GM04504 (cell line): ENCODE measurements at places on chromosomes 5 and 9.

GRCh38 chr9:93464395-93464794 lies 11.0 kb upstream of the FAM120AOS start:
- DNase-seq: no peak

GRCh38 chr9:125239631-125240597 lies 1.2 kb downstream of the HSPA5 start:
- DNase-seq: no peak

DNA sequence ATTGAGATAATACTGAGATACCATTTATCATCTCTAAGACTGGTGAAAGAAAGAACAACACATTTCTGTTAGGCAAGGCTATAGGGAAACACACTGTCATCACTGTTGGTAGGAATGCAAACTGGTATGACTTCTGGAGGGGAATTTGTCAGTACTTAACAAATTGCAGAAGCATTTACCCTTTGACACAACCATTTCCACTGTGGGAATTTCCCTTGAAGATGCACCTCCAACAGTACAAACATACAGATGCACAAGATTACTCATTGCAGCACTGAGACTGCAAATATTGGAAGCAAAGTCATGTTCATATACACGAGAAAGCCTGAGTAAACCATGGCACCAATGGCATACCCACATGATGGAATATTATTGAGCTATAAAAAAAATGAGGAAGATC lies 17.6 kb downstream of the GM2A start:
- DNase-seq: no peak

GRCh38 chr5:175551266-175551665 lies 72.9 kb downstream of the SFXN1 start:
- DNase-seq: no peak

- DNase-seq: no peak
These were observed at the start of gene HAVCR2 for GRCh38 chr5:157108976-157109375. TSS of gene HAVCR2 (minus strand) at chr5:157109044. CDS start at chr5:157108983, 61 bp downstream.

DNA sequence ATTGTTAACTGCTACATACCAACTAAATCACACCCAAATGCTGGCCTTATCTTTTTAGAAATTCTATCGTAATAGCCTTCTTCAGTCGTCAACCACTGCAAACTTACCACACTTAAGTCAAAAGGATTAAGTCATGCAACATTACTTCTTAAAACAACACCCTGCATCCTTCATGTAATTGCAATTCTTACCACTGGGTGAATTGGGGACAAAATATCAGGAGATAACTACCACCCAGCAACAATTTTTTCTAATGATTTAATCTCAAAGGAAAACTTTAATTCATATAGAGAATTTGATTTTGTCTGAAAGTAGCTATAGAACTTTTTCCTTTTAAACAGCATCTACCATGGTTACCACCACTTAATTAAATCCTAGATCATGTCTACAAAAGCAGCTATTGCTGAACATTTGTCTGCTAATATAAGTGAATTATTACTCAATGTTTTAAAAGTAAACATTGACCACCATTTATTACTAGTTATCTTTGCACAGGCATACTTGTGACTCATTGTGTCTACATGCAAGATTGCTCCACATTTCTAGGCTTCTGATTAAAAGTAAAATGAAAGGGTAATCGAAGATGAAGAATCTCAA lies 10.5 kb downstream of the MLLT3 start:
- DNase-seq: no peak

DNA sequence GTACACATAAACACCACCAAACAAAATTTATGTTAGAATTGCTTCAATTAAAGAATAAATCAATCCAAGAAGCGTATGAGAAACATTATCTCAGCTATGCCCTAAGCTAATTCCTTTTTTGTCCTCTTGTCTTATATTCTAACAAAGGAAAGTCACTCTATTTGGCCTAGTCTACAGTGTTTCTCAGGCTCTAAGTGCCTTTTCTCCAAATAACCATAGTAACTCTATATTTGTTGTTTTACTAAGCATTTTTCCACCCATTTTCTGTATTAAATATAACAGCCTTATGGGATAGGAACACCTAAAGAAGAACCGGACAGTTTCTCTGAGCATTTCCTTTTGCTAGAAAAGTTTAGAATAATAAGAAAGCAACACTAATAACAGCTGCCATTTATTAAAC lies 120.1 kb upstream of the MTAP start:
- no peak for DNase-seq

DNA sequence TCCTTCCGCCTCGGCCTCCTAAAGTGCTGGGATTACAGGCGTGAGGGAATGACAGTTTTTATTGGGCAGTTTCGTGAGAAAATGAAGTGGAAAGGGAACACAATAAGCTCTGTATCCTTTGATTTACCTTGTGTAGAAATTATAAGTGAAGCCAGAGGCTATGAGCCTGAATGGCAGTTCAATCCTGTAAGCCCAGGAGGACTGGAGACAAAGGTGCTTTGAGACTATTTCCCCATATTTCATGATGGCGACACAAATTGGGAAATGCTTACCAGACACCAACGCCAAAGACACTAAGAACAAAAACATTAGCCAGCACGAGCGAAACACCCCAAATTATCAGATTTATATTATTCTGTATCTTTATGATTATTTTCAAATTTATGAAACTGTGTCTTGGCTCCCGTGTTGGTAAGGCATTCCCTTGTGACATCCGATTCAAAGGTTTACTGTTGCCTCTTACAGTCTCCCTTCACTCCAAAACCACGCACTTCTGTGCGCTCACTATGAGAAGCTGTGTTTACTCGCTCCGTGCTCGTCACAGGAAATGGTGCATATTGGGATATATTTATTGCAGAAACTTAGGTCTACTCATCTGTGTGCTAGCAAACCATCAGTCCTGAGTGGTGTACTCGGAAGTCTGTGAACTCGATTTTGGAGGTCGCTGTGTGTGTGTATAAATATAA lies 73.9 kb downstream of the SH3PXD2B start:
- no peak for DNase-seq

DNA sequence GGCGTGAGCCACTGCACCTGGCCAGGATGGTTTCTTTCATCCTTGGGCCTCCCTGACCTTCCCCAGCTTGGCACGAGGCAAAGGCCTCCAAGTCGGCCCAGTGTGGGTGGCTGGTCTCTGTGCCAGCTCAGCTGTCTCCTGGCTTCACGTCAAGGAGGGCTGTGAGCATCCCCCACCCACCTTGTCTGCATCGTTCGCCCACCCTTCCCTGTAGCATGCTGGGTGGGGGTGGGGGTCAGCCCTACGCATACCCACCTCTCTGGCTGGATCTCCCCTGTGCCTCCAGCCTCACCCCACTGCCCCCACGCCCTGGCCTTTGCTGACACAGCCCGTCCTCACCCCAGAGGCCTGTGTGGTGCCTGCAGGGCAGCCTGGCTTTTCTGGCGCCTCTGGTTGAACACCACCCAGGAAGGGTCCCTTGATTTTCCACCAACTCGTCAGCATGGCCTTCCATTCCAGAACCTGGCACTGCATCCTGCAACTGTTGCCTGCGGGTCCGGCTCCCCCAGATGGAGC lies 8.8 kb upstream of the WDR5 start:
- no peak for DNase-seq

DNA sequence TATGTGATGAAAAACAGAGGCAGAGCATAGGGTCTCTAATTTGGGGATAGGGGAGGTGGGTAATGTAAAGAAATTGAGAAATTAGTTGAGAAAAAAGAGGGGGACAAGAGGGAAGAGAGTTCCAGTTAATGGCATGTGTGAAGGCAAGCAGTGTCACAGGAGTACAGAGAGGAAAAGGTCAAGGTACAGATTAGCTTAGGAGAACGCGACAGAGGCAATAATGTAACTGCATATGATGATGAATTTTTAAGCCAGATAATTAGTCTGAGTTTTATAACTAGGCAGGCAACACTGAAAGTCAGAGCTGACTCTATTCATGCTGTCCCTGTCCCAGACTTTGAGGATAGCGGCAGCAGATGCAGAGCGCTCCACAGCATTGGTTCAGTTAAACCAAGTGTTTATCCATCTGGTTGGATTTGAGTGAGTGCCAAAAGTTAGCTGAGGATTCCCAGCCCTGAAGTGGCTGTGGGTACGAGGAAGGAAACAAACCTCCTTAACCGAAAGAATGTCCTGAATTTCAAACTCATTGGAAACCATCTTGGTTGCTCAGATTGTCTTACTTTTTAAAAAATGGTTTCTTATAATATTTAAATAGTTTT lies 315.2 kb downstream of the ARHGAP26 start:
- DNase-seq: no peak

- no peak for DNase-seq
These were observed 233.4 kb upstream of the NR4A3 start for GRCh38 chr9:99588299-99588698.

DNA sequence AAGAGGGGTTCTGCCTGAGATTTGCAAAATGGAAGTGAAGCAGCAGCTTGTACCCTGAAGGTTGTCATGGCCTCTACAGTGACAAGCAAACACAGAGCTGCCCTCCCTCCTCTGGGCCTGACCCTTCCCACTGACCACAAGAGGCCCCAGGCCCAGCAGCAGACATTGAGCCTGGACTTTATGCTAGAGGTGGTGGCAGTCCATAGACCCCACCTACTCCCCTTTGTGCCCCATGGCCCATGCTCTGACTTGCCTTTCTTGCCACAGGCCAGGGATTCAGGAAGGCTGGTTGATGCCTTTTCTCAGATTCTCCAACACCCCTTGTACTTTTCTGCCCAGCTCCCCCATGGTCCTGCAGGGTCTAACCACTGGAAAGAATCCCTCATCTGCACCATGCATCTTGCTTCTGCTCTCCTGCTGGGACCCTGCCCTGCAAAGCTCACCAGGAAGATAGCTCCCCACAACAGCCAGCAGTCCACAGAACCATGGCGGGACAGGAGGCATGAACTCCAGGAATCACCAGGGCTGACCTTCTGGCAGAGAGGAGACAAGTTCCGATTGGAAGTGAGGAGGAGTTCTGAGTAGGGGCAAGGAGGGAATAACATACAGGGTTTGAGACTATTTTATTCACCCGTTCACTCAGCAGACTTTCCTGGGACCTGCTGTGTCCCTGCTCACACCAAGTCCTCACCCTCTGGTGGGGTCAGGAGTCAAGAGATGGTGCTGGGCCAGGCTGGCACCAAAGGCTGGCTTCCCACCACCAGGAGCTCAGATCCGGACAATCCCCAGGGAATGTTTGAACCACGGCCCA lies 263.8 kb downstream of the SYK start:
- no peak for DNase-seq

DNA sequence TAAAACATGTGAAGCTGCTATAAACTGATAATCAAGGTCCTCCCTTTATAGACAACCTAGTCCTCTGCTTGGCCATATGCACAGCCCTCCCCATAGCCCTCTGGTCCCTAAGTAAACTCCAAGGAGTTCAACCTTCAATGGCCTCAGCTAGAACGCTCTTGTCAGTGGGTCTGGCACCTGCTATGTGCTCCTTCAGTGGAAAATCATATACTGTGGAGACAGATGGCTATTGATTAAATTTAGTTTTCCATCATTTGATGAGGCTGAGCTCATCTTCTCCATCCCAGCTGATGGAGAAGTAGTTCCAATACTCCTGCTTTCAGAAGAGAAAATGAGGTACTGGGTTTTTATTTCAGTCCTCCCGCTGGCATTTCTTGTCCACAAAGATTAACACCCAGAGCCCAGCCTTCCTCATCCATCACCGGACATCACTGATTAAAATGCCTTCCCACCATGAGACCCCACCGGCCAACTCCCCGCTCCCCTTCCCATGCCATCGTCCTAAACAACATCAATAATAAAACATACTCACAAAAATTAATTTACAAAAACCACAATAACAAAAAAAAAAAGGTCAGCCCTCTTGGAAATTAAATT lies 134.6 kb downstream of the TRIM32 start:
- DNase-seq: no peak

GRCh38 chr5:1239505-1240251 lies 14.5 kb downstream of the SLC6A18 start:
- DNase-seq: no peak

GRCh38 chr5:18375641-18376040 lies 741.4 kb downstream of the TAF11L14 start:
- DNase-seq: no peak

DNA sequence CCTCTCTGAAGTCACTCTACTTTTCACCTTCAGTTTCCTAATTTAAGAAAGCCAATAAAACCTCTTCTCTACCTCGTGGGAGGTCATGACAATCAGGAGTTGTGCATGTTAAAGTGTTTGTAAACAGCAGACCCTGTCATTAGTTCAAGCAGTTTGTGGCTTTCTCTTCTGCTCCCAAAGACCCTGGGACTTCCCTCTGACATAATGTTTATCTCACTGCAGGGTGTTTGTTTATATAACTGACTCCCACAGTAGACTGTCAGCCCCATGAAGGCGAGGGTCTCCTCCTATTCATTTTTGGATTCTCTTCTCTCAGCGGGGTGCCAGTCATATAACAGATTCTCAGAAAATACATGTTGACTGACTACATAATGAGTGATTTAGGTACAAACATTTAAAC lies 360.0 kb upstream of the ZNF462 start:
- no peak for DNase-seq

- no peak for DNase-seq
These were observed 13.6 kb downstream of the SLF1 start for GRCh38 chr5:94632024-94632423.

- DNase-seq: no peak
These were observed 53.3 kb upstream of the CYLC2 start for GRCh38 chr9:102941868-102942267.
